Fibroblast of lung (primary cell): ENCODE measurements at places on chromosomes 5 and 9.

DNA sequence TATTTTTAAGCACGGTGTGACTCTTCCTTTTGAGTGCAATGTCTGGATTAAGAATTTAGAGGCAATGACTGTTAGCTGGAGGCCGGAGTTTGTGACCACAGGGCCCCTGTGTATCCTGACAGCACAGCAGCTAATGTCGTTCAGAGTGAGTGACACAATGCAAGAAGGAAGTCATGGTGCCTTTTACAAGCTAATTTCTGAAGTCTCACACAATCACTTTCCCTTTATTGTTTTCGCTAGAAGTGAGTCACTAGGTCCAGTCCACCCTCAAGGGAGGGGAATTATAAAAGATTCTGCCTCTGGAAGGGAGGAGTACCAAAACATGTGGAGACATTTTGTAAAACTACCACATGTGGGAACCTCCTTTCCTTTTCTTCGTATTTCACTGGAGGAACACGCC lies 185.5 kb upstream of the FGF10 start:
- DNase-seq = no peak

DNA sequence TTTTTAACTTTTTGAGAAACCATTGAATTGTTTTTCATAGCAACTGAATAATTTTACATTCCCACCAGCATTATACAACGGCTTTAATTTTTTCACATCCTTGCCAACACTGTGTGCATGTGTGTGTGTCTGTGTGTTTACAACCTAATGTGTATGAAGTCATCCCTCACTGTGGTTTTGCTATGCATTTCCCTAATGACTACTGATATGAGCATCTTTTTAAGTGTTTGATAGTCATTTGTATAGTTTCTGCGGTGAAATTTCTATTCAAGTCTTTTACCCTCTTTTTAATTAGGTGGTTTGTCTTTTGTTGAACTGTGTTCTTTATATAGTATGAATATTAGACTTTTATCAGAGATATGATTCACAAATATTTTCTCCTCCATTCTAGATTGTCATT lies 263.1 kb upstream of the COX7C start:
- no peak for DNase-seq

- DNase-seq = peak; percentile 70
Observed at GRCh38 chr5:174448662-174449061, 275.7 kb upstream of the MSX2 start.

DNA sequence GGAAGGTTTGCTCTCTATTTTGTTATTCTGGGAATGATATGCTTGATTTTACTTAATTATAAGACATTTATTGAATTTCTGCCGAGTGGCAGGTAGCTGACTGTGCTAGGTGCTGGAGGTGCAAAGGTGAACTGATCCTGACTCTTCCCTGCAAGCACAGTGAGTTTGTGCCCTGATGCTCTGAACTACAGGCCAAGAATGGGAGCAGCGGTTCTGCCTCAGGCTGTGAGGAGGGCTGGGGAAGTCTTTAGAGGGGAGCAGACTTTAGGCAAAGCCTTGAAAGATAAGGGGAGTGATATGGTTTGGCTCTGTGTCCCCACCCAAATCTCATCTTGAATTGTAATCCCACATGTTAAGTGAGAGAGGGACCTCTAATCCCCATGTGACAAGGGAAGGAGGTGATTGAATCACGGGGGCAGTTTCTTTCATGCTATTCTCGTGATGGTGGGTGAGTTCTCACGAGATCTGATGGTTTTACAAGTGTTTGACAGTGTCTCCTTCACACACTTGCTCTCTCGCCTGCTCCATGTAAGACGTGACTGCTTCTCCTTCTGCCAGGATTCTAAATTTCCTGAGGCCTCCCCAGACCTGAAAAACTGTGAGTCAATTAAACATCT lies 73.1 kb downstream of the NDFIP1 start:
- DNase-seq = no peak

DNA sequence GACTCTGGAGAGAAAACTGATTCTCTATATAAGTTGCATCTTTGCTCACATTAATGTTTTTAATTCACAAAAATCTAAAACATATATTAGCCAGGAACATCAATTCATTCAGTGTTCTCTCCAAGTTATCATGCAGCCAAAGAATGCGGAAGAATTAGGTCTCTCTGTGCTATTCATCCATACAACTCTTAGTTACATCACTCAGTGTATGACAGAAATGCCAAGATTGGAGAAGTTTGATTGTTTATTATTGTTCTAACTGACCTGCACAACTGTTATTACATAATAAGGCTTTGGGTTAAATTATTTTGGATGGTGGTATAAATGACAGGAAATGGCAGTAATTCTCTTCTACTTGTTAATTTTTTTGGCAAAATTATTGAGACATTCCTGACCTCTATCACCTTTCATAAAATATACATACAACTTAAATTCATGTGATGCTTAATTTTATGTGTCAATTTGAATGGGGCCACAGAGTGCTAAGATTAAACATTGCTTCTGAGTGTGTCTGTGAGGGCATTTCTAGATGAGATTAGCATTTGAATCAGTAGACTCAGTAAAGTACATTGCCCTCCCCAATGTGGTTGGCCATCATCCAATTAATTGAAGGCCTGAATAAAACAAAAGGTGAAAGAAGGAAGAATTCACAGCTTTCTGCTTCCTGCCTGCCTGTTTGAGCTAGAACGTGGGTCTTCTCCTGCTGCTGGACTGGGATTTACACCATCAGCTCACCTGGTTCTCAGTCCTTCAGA lies 70.2 kb downstream of the NR2F1-AS1 start:
- DNase-seq = no peak

DNA sequence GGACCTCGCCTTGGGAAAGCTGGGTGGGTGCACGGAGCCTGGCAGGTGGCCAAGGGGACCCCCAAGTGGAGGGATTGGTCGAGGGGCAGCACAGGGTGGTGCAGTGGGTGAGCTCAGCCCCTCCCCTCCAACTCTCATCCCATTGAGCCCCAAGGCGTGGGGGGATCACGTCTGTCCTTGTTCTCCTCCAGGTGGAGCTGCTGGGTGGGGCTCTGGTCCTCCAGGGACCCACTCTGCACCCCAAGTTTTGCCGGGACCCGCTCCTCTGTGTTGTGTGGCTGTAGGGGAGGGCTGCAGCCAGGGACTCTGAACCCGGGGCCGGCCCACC lies 3.6 kb upstream of the FUT7 start:
- no peak for DNase-seq
